Right ventricle myocardium inferior (tissue), 1 donor: ENCODE measurements at places on chromosomes 16 and 17. TPM values are rescaled to one million over a fixed set of nuclear protein-coding genes. Genes with fewer than 3 reads are reported as not detected.

USP43 gene
- total RNA-seq, result not detected

SPDYE4 gene
- total RNA-seq, result not detected

DNA sequence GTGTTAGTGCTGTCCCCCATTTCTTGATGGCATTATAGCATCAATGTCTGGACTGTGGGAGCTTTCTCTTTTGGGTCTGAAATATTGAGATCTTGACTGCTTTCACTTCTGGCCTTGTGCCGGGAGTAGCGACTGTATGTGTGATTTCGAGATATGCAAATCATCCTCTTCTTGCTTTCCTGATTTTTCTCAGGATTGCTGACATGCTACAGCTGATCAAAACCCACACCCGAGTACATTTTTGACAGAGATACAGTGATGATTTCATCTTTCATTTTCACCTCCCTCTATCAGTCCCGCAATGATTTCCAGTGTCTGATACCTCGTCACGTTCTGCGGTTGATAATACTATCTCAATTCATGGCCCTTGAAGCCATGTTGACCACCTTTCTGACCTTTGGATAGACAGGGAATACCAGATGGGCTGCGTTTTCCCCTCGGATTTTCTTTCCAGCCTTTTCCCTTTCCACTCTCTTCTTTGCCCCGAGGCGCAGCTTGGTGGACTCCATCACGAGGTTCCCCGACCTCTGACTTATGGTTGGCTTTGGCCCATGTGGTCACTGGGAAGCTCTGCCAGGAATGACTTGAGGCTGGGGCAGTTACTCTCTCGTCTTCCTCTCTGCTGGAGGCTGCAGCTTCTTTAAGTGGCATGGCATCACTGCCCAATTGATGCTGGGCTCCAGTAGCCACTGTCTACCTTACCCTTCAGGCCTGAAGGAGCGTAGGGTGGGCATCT lies 184.4 kb downstream of the SNX29 start:
- DNase-seq, result no peak

C17orf107 gene
- total RNA-seq, result 0.78 TPM

EFCAB13 gene
- 2.0 TPM for total RNA-seq
